ENCODE measurements at places on chromosomes 7 and 10.

GRCh38 chr7:149261316-149261828 lies 624 bp upstream of the ZNF783 start:
- peak; percentile 41 for DNase-seq

GRCh38 chr10:77661674-77662073 lies 24.1 kb upstream of the KCNMA1 start:
- no peak for DNase-seq

- DNase-seq, result peak; percentile 70
Observed at GRCh38 chr10:62992145-62992721, 140.9 kb upstream of the NRBF2 start.

GRCh38 chr7:7924303-7924702 lies 44.3 kb upstream of the GLCCI1 start:
- DNase-seq, result no peak

Measured in fibroblast of the aortic adventitia (primary cell).